ENCODE measurements at places on chromosomes 2 and 18.

DNA sequence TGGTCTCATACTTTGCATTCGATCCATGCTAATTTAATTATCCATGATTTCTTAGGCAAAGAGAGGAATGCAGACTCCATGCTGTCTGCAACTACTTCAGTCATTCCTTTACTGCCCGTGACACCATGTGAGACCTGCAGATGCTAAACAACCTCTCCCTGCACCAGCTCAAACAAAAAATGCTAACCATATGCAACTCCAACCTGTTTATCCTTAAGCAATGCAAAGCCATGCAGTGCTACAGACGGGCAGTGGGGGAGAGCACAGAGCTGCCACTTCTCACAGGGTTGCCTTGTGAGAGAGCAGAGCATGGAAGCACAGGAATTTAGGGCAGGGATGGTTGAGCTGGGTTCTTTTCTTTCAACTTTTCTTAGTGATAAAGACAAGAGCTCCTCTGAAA, 74.9 kb upstream of the KLHL14 start:
- no peak for DNase-seq

DNA sequence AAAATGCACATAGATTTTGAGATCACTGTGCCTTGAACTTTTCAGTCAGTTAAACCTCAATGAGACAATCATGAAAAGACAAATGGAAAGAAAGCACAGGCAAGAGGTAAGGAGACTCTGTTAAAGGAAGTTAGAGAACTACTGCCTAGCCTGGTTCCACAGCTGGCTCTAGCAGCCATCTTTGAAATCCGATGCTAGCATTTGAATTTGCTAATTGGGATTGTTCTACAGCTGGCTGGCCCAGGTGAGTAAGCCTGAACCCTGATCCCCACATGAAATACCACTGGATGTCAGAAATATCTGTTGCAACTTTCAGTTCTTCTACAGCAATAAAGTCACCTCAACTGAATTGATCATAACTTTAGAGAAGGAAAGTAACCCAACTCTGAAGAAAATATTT, 315.2 kb upstream of the CHAC2 start:
- DNase-seq: no peak

- no peak for DNase-seq
Observed at GRCh38 chr2:112679484-112679883, 33.7 kb downstream of the SLC20A1 start.

GRCh38 chr2:227774011-227774624, 28.4 kb downstream of the SCYGR8 start:
- no peak for DNase-seq

GRCh38 chr18:57898506-57899124, 95.5 kb upstream of the ATP8B1 start:
- DNase-seq: peak; percentile 84

GRCh38 chr2:146989741-146990140, 855.1 kb upstream of the ACVR2A start:
- no peak for DNase-seq

DNA sequence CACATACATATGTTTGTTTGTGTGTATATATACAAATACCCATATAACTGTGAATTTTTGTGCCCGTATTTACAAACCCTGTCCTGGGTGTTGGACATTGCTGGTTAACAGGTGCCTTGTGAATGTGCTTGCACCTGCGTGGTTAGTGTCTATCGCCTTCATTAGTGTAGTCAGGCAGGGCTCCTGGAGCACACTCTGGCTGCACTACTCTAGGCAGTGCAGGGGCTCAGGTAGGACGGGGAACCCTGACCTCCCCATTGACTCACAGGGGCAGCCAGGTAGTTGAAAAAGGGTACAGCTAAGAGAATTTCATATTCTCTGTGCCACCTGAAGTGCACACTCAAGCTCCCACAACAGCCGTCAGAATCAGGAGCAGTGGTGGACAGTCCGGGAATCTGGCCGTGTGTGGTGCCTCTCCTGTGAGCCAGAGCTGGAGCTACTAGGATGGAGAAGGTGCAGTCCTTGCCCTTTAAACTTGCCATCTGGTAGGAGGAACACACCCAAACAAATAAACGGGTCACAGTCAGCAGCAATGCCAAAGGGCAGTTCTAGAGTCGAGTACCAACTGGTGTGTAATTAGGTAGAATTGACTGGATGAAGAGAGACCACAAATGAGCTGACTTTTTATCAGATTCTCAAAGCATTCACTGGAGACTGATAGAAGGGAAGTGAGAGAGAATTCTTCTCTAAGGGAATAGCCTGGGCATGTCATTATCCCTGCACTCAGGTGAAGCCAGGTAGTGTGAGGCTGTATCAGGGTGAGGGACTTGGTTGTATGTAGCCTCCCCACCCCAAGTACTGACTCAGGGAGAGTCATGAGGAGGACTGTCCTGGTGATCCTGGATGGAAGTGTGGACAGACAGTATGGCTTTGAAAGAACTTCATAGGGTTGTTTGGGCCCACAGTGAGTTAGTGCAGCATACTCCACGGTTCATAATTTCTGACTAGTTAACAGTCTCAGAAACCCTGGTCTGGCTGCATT, 44.1 kb downstream of the FARP2 start:
- DNase-seq: no peak

- no peak for DNase-seq
Observed at GRCh38 chr2:42941633-42942176, 149.3 kb upstream of the HAAO start.

DNA sequence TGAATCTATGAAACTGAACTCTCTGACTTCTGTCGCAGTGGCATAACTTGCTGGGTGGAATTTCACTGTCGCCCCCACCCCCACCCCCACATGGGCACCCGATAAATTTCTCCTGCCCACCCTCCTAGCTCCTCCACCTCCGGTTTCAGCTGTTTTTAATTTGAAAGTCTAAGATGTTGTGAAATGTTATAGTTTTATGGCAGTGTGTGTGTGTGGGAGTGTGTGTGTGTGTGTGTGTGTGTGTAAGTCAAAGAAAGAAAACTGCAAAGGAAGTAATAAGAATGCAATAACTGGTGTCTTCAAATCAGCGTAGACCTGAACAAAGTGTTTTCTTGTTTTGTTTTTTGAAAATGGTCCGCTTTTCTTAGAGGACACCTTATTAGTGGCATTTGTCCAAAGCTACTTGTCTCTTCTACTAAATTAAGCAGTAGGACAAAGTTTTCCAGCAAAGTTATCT, 388 bp downstream of the DTNA start:
- DNase-seq: no peak

- DNase-seq: peak; percentile 7
Observed at GRCh38 chr2:188450732-188451483, 159.2 kb downstream of the GULP1 start.

DNA sequence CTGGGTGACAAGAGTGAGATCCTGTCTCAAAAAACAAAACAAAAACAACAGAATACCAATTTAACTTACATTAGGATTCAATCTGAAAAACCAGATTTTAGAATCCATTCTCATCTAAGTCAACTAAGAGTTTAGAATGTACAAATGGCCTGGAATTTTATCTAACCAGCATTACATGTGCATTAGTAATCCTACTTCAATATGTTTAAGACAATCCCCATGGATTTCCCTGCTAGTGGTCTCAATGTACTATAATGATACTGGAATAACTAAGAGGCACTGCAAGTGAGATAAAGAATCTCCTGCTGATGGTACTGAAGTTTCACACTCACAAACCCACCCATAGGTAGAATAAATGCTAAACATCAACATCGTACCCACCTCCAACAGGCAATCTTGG, 53.9 kb upstream of the DNER start:
- DNase-seq: no peak

GRCh38 chr2:232971744-232972143, 41.3 kb downstream of the NGEF start:
- DNase-seq: no peak

DNA sequence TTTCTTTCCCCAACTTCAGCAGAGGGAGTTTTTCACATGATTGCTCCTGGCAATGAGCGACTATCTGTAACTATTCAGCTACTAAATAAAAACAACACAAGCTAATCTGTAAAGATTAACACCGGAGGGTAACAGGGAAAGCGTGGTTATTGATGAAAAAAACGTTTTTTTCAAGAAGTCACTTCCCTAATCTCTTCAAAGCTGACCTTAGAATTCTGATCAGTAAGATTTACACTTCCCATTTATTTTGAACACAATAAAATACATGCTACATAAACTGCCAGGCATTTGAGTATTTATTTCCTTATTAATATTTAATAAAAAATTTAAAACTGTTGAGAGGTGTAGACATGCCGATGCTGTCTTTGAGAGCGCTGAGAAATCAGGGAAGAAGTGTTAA, 207.4 kb upstream of the HDAC4 start:
- no peak for DNase-seq

- no peak for DNase-seq
Observed at GRCh38 chr2:101912545-101912944, 79.2 kb upstream of the IL1R2 start.

DNA sequence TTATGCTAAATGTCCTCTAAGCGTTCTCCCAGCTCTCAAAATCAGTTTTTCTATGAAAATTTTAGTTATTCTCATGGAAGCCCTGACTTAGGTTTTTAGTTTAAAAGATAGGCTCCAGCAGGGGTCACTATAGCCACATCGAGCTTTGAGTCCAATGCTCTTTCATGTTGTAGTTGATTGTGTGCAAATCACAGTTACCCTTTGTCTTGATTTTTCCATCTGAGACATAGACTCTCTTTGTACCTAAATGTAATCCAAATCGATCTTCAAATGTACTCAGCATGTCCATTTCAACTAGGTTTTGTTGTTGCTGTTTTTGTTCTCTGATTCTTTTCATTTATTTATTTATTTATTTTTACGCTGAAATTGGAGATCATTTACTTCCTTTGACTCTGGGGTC, 26.4 kb upstream of the MSTN start:
- peak; percentile 17 for DNase-seq

GRCh38 chr2:12178289-12179080, 432.1 kb downstream of the LPIN1 start:
- DNase-seq: no peak

DNA sequence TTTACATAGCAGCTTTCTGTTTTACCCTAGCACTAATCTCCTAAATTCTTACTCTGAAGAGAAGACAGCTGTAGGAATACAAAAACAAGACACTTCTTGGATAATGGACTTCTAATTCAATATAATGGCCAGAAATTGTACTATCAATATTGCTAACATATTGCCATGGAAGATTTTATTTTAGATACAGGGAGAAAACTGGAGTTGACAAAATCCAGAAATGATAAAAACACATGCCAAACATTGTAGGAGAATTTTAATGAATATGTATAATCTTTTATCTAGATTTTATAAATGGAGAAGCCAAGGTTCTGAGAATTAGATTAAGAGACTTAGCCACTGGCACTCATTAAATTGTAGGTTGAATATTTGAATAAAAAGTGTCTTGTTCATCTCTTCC, 1838.8 kb upstream of the LRRTM1 start:
- DNase-seq: no peak

DNA sequence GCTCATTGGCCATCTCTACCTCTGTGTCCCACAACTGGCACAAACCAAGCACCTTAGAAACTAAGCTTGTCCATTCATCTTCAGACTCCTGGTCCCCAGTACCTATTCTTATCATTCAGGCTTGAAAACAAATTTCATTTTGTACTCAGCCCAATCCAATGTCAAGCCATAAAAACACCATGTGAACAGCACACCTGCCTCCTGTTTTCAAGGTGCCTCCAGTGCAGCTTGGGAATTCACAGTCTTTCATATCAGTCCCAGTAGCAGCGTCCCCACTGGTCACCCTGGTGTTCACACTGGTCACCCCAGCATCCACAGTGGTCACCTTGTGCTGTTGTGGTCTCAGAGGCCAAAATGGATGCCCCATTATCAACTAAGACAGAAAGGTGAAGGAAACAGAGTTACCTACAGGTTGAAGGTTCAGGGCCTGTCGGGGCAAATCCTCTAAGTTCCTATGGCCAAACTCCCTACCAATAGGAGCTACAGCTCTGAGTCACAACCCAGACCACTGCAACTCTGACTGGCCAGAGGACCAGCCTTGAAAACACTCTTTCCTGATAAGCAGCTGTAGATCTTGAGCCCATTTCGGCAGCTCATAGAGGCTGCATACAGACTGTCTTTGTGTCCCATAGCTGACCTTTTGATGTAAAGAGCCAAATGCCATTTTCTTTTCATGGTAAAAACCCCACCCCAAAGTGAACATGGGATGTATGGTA, 259.5 kb upstream of the RAB12 start:
- DNase-seq: no peak

- no peak for DNase-seq
Observed at GRCh38 chr2:3246928-3247714, 130.5 kb downstream of the EIPR1 start.

DNA sequence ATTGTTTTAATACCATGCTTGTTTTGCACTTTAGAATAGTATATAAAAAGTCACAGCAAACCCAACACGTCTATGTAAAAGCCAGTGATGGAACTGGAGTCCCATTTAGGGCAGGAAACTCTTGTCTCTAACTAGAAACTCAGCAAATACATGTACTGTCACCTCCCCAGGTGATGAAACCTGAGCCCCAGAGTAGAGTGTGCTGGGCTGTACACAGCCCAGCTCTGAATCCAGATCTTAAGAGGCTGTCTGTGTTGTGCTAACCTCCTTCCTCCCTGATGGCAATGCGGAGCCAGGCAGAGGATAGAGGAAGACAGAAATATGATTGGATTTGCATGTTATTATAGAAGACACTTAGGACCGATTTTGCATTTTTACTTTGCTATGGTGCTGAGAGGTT, 317.5 kb upstream of the TRIB2 start:
- DNase-seq: no peak

GRCh38 chr2:106104332-106105062, 89.6 kb downstream of the UXS1 start:
- DNase-seq: no peak

GRCh38 chr2:119249311-119249710, 25.7 kb downstream of the STEAP3 start:
- no peak for DNase-seq

GRCh38 chr2:121038891-121039616, 245.9 kb downstream of the TFCP2L1 start:
- DNase-seq: no peak

GRCh38 chr2:18763338-18763737, 174.0 kb upstream of the NT5C1B start:
- no peak for DNase-seq

- DNase-seq: peak; percentile 9
Observed at GRCh38 chr2:206217743-206218142, 56.7 kb upstream of the ZDBF2 start.

GRCh38 chr2:69559442-69560146, 83.9 kb downstream of the AAK1 start:
- DNase-seq: no peak

DNA sequence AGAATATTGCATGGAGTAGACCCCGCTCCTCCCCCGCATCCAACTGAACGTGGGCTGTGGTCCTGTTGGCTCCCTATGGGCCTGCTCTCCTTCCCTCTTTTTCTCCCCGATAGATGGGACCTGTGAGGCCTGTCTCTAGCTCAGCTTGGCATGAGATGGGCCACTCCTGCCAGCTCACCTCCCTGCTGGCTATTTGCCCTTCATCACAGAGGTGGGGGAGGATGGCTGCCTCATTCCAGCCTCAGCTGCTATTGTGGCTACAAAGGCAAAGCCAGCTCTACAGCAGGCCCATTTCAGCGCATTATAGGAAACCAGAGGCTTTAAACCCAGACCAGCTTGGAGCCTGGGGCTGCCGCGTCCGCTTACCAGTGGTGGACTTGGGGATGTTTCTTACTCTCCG, 313.9 kb downstream of the GBX2 start:
- no peak for DNase-seq

- DNase-seq: no peak
Observed at GRCh38 chr2:176283291-176284068, 14.2 kb downstream of the MTX2 start.

GRCh38 chr2:39432701-39433100, 4.4 kb downstream of the MAP4K3 start:
- DNase-seq: no peak

Data from skeletal muscle cell (primary cell).